ENCODE measurements at places on chromosomes 7 and 10.

GRCh38 chr7:70701477-70701876 lies 430.5 kb upstream of the GALNT17 start:
- DNase-seq, result no peak

- peak; percentile 32 for DNase-seq
Measured at GRCh38 chr7:80934321-80934720, 15.5 kb upstream of the SEMA3C start.

GRCh38 chr7:128059143-128059988 lies 28.1 kb upstream of the LRRC4 start:
- peak; percentile 35 for DNase-seq

DNA sequence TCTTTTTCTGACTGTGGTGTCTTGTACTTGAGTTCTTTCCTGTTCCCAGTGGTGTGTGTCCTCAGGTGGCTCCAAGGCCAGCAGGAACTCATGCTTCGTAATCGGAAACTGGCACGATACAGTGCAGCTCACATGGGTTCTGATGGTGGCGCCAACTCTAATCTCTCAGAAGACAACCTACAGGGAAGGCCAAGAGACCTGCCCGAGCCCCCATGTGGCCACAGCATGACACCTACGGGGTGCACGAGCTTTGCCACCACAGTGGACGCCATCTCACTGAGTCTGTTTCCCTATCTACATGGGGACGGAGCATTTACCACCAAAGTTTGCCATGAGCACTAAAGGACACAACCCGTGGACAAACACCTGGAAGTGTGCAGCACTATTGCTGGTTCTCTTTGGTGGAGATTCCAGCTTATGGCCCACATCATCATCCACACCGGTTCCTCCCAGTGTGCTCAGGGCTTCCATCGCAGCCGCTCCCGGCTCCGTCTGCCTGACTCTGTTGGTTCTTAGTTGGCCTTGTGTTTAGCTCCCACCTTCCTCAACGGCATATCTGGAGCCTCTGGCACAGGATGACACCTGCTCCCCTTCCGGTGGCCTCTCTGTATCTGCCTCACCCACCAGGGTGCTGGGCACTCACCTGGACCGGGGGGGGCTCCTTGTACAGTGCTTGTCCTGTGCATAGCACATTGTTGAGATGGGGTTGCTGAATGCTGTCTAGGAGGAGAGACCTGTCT lies 586.6 kb upstream of the MKI67 start:
- DNase-seq, result no peak

GRCh38 chr10:106284802-106285587 lies 879.5 kb downstream of the SORCS1 start:
- peak; percentile 32 for DNase-seq

- DNase-seq, result no peak
Measured at GRCh38 chr7:132652507-132652906, 76.2 kb upstream of the PLXNA4 start.

DNA sequence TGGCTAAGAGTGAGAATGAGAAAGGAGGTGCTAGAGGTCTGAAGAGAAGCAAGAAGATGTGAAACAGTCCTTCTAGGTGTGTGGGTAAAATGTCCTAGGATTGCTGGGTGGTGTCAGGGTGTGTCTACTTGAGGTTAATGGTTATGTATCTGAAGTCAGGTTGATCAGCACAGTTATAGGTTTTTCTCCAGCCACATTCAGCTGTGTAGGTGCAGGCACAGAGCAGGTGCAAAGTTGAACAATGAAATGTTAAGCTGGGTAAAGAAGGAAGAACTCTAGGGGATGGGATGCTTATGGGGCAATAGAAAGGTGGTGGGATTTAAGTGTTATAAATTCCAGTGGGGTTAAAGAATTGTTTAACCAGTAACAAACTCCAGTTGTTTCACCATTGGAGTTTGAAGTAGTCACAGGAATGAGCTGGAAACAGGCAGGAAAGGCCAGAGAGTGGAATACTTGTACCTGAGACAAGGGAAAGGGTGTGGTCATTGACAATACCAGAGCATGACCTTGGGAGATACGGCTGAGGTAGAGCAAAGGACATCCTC lies 200.4 kb upstream of the YAE1 start:
- DNase-seq, result no peak

GRCh38 chr10:7159928-7160327 lies 250.9 kb downstream of the SFMBT2 start:
- no peak for DNase-seq

GRCh38 chr7:111138586-111138985 lies 47.7 kb downstream of the LRRN3 start:
- no peak for DNase-seq

- DNase-seq, result no peak
Measured at GRCh38 chr7:45670227-45670626, 96.1 kb downstream of the ADCY1 start.

DNA sequence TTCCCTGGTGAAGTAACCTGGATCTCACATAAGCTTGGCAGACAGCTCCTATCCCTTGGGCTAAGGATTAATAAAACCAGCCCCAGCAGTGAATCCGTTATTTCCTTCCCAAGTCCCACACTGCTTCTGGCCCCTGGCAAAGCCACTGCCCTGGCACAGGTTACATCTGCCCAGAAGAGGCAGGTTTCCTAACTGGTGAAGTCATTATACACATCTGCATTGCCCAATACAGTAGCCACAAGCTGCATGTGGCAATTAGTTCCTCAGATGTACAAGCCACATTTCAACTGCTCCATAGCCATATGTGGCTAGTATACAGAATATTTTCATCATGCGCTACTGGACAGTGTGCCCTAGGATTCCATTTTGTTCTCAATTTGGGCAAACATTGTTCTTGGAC lies 273.0 kb downstream of the GRM8 start:
- no peak for DNase-seq

GRCh38 chr7:112587504-112587903 lies 106.7 kb downstream of the LSMEM1 start:
- DNase-seq, result no peak

GRCh38 chr10:35387768-35388167 lies 51.5 kb downstream of the CCNY start:
- peak; percentile 85 for DNase-seq

DNA sequence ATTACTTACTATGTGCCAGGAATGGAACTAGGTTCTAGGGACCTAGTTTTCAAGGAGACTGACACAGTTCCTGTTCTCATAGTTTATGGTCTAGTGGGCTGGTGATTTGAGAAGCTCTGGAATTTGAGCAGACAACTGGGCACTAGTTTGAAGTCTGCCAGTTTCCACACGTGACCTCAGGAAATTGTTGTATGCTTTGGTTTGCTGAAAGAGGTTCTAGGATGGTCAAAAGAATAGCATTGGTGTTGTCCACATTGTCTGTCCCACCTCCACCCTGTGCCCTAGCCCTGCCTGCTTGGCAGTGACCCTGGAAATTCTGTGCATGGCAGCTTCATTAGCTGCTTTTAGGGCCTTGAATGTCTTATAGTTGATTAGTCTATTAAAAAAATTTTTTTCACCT lies 28.7 kb downstream of the GBF1 start:
- no peak for DNase-seq

GRCh38 chr10:79487296-79488194 lies 24.8 kb upstream of the EIF5AL1 start:
- peak; percentile 72 for DNase-seq

DNA sequence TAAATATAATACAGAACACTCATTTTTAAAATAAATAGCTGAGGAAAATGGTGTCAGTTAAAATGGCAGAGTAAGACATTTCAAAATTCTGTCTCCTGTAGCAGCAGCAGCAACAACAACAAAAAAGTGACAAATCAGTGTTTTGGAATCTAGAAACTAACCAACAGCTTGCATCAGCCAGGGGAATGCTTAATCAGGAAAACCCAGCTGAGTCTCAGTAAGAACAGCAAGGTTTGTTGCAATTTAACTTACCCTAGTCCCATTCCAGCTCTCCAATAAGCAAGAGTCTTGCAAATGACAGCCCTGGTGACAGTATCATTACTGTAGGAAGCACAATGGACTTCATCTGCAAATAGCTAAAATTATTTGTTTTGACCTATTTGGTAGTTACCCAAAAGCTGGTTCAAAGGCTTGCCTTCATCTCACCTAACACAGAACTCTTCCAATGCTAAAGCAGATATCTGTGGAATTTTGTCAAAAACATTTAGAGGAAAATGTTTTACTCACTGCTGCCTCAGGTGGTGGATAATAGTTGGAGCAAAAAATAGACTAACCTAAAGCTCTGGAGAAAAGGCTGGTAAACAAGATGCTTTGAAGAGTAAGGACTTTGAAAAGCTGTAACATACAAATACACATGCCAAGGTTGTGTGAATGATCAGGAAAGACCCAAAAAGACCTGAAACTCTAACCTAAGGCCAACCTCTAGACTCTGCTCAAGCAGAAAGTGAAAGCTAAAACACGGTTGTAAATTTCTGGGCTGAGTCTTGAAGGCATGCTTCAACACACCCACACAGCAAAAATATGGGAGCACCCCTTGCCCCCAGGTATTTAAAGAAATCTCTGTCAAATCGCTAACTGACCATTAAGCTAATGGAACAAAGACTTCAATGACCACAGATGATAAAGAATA lies 9.9 kb upstream of the ARHGAP22 start:
- peak; percentile 45 for DNase-seq

DNA sequence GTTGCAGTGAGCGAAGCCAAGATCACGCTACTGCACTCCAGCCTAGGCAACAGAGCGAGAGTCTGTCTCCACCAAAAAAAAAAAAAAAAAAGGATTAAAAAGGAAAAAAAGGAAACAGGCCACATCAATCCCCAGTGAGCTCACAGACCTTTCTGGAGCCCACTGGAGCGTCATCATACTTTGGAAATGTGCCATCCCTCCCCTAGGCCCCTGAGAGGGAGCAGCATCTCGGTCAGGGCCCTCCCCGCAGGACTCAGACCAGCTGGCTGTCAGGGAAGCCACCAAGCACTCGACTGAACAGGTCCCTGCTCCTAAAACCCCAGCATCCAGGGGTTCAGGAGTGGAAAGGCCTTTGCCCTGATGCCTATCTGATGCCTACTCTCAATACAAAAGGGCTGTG lies 97.9 kb upstream of the SH2B2 start:
- DNase-seq, result no peak

DNA sequence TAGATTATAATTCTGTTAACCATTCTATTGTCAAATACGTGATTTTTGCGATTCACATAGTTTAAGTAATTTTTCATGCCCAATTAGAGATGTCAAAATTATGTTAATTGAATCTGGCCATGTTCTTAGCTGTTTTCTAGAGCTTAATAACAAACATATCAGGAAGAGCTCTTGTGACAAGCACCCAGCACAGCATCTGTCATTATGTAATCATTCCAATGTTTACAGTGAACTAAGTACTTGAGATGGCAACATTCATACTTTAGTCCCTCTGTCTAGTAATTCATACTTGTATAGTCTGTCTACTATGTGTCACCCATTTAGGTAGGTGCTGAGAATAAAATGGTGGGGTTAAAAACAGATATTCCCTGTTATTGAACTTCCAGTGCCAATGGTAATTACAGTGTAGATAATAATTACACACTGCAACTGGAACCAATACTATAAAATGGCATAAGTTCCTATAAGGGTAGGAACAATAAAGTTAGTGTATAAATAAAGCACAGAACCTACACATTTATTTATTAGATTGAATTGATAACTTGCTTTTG lies 55.2 kb downstream of the ZEB1 start:
- no peak for DNase-seq

- no peak for DNase-seq
Measured at GRCh38 chr10:22435650-22436049, 90.4 kb downstream of the SPAG6 start.

GRCh38 chr7:104825099-104825498 lies 188.9 kb upstream of the KMT2E start:
- DNase-seq, result no peak

GRCh38 chr10:75807456-75807855 lies 376.0 kb downstream of the LRMDA start:
- DNase-seq, result no peak

DNA sequence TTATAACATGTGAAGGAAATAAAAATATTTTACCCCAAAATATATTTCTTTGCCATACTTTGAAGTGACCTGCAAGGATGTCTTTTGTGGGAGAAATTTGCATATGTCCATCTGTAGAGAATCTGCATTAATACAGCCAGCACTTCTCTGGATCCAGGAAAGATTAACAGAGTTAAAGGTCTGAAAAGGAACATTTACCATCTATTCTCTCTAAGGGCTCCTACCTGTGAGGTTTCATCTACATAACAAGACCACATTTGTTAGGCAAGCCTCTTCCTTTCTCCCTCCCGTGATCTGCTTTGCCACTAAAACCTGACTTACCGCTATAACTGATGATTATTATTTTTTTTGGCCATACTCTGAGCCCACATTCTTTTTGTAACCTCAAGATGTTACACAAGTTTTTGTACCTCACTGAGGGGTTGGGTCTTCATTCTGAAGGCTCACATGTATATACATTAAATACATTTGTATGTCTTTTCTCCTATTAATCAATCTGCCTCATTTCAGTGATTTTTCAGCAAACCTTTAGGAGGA lies 129.4 kb downstream of the AKR1D1 start:
- peak; percentile 11 for DNase-seq

DNA sequence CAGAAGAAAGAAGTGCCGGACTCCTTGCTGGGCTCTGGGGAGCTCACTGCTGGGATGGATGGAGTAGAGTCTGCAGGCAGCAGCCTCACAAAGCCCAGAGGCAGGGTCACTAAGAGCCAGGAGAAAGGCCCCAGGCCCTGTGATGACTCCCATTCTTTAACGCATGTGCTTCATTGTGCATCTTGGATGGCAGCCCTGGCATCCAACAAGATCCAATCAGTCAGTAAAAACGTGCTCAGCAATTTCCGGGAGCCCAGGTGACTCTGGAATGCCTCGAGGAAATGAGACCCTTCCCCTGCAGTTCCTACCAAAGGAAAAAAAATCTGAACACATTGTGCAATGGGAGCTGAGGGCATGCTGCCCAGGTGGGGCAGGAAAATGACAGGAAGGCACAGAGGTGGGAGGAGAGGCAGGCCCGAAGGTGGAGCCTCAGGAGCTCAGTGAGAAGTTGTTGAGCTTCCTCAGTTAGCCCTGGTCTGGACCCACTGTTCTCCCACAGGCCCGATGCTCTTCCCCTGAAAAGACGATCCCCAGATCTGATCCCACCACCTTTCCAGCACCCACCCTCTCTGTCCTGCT lies 60.7 kb upstream of the TMEM72 start:
- DNase-seq, result no peak

DNA sequence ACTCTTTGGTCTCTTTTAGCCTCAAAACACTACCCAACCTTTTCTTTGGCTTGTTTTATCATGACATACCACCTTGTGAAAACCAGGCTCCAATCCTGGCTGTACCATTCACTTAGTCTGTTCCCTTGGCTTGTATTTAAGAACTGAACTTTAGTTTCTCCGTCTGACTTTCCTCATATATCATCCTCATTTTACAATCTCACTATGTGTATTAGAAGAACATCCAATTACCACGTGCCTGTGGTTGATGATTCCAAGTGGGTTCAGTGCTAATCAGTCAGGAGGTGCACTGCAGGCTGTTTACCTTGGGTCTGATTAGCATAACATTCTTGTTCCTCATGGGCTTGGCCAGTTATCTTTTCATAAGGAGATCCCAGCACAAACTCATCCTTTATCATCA lies 144.8 kb upstream of the KLF14 start:
- DNase-seq, result no peak

DNA sequence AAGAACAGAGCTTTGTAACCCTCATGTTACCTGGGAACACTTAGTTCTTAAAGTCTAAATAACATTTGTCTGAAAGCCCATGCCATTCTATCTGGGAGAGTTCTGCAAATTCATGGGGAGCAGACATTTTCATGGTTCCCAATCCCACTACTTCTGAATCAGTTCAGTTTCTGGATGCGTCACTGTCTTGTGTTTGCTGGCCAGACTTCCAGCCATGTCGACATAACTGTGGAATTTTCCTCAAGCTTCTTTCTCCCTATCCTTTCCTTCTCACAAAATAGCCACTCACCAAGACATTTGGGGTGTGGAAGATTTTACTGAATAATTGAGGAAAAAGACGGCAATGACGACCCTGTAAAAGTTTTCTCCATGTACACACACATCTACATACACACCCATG lies 272.5 kb downstream of the NEBL start:
- peak; percentile 71 for DNase-seq
